ENCODE measurements at places on chromosomes 11 and 22.

DNA sequence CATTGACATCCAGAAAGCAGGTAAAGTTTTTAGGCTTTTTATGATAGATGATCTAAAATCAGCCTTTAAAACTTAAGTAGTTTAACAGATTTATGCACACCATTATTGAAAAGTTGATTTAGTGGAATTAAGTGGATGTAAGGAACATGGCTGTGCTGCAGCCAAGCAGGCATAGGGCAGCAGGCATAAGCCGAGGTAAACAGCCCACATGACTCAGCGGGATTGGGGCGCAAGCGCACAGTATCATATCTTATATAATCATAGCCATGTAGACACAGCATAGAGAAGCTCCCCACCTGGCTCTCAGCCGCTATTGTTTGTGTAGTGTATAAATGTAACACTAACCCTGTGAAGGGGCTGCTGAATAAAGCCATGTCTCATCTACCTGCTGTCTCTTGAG is 157.5 kb downstream of the WNT11 start:
- DNase-seq = no peak

DNA sequence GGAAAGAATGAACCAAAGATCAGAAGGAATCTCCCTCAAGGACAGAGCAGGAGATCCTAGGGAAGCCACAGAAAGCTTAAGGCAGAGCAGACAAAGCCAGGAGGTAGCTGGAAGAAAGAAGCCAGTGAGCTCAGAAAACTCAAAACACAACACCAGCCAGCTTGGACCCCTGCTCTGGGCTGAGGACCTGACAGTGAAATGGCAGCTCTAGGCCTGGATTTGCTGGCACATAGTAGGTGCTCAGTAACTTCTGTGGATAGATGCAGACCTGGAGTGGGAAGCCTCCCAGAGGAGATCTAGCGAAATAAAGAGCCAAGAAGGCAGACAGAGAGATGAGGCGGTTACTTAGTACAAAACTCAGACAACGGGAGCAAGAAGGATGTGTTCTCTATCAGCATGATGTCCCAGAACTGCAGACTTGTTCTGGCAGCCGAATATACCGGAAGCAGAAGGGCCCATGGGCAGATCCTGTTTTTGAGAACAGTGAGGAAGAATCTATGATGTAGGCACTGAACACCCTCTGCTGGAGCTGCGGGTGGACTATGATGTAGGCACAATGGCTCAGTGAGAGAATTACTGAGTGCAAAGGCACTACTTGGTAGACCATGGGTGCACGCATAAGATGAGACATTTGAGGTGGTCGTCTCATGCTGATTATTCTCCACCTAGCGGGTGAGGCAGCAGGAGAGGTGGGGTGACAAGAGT is 4.8 kb downstream of the ROBO4 start:
- no peak for DNase-seq

GRCh38 chr22:32710896-32711295 is 90.6 kb upstream of the TIMP3 start:
- DNase-seq = no peak

GRCh38 chr11:111939836-111940604 is 2.9 kb downstream of the DIXDC1 start:
- DNase-seq = no peak

DNA sequence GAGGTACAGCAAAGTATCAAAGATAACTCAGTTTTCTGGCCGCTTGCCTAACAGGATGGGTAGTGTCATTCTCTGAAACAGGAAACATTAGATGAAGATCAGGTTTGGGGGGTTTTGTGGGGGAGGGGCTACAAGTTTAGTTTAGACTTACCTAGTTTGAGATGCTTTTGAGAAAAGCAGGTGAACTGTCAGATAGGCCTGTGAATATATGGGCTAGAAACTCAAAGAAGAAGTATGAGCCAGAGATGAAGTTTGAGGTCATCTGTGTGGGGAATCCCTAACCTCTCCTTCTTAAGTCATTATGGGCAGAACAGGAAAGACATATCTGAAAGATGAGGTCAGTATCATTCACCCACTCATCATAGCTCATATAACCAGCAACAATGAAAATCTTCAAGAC is 11.9 kb downstream of the HOATZ start:
- DNase-seq = no peak

DNA sequence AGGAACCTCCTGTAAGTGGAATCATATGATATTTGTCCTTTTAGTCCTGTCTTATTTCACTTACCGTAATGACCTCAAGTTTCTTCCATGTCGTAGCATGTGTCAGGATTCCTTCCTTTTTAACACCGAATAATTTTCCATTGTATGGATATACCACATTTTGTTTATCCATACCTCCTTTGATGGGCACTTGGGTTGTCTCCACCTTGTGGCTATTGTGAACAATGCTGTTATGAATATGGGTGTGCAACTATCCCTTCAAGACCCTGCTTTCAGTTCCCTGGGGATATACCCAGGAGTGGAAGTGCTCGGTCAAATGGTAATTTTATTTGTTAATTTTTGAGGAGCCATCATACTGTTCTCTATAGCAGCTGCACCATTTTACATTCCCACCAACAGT is 244.9 kb upstream of the BLID start:
- no peak for DNase-seq

GRCh38 chr11:1805525-1805924 is 29.3 kb upstream of the SYT8 start:
- no peak for DNase-seq

GRCh38 chr11:9379041-9379440 is 5.4 kb upstream of the IPO7 start:
- DNase-seq = no peak

GRCh38 chr22:26197425-26197824 is 28.2 kb downstream of the SEZ6L start:
- no peak for DNase-seq

DNA sequence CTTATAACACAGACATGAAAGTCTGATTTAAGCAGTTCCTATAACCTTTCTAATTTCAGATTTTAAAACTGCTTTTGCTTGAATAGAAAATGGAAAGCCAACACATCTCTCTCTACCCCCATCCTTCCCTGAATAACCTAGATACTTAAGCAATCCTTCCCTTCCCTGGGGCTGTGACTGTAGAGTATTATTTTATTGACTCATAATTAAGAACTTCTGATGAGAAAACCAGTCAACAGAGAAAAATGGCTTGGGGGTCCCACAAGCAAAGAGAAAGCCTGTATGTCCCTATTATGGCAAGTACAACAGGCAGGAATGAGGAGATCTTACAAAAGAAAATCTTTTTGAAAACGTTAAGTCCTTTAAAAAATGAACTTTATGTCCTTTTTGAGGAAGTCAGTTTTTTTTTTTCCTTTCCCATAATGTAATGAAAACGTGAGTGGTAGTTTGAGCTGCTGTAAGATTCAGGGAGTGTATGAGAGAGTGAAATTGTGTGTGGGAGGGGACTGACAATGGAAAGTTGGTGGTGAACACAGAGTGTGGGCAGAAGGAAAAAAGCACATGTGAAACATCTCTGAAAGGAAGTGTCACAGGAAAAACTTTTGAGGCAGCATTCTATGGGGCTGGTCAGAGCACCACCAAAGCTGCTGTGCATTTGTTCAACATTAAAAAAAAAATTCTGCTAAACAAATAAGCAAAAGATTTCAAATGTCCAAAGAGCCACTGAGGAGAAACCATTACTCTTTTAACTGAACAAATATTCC is 154.6 kb downstream of the MAML2 start:
- DNase-seq = no peak

- DNase-seq = no peak
Observed at GRCh38 chr22:31329029-31329428, 17.1 kb downstream of the PATZ1 start.

- no peak for DNase-seq
Observed at GRCh38 chr11:2778630-2779498, 79.1 kb upstream of the KCNQ1OT1 start.

GRCh38 chr11:17851697-17852096 is 117.1 kb downstream of the KCNC1 start:
- DNase-seq = no peak

DNA sequence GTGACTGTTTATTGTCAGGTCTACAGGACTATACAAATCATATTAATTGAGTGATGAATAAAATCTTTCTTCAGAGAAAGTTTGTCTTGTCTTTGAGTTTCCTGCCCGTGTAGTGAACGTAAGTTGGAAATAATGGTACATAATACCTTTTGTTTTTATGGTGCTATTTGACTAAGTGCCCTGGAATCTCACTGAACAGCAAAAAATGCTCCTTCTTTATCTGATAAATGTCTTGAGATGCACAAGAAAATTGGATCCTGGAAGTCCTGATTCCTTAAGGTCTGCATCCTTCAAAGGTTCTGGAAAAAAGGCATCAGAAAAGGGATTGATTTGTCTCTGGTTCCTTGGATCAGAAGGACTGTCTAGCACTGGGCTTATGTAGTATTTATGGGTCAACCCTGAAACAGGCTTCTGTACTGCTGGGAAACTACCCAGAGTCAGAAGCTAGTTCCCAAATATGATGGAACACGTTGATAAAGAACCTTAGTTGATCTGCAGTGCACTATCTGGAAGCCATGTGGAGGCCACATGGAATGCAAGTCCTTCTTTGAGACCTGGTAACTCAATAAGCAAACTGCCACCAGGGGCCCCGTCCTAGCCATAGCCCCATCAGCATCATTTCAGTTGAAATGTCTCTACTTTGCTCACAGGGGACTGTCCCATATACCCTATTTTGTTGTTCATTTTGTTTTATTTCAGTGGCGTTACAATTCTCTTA is 100.6 kb upstream of the CD44 start:
- DNase-seq = no peak

DNA sequence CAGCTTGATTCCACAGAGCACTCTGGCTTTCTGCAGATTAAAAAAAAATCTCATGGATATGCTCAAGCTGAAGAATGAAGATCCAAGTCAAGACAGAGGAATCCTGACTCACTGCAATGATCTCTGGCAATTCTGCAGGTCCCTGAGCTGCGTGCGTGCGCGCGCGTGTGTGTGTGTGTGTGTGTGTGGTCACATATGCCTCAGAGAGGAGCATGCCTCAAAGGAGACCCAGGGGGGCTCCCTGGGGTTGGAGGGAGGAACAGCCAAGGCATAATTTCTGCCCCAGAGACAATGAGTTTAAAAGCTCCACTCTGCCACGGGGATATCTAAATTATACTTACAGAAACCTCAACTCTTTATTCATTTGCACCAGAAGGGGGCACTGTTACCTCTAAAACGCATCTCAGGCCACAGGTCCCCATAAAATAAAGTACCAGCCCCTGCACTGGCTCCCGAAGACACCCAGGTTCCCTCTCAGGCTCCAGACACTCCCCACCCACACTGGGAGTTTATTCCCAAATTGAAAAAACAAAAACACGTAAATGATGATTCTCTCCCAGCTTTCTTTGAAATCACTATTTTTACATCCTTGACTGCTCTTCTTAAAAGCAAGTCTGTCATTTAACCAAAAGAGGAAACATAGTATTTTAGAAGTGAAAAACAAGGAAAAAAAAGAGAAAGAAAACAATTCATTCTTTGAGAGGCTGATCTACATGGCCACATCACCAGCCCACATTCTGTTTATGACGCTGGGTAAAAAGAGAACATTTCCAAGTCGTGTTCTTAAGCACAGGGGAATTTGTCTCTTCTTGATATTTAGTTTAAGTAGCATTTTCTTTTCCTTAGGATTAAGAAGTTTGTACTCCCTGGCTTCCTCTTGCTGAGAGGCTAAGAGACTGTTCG is 401.0 kb downstream of the LARGE1 start:
- DNase-seq = no peak

DNA sequence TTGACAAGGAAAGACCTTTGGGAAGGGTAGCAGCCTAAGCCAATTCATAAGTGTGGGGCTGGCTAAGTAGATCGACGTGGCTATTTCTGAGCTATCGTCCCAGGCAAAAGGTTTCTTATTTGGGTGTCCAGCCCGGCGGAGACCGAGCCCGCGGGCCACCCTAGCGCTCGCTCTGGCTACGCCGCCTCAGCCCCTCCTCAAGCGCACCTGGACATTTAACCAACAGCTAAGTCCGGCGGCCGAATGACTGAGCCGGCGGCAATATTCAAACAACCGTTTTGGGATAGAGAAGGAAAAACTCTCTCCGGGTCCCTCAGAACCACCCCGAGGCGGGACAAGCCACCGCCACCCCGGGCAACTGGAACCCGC is 457 bp downstream of the RNF141 start:
- DNase-seq = no peak

- DNase-seq = no peak
Observed at GRCh38 chr22:42919199-42919598, 62.1 kb upstream of the ARFGAP3 start.

DNA sequence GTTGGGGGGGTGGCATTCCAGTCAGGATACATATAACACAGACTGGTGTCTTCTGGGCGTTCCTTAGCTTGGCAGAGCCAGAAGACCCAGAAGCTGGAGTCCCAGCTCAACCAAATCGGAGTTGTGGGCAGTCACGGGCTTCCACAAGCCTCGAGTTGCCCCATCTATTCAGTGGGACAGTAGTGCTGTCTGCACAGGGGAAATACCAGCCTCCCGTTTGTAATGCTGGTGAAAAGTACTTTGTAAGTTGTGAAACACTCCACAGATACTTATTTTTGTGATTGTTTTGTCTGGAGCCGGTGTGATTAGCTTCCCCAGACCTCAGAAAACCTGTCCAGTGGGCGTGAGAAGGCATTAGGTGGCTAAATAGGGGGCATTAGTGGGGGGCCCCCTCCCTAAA is 13.6 kb downstream of the DGKZ start:
- no peak for DNase-seq

DNA sequence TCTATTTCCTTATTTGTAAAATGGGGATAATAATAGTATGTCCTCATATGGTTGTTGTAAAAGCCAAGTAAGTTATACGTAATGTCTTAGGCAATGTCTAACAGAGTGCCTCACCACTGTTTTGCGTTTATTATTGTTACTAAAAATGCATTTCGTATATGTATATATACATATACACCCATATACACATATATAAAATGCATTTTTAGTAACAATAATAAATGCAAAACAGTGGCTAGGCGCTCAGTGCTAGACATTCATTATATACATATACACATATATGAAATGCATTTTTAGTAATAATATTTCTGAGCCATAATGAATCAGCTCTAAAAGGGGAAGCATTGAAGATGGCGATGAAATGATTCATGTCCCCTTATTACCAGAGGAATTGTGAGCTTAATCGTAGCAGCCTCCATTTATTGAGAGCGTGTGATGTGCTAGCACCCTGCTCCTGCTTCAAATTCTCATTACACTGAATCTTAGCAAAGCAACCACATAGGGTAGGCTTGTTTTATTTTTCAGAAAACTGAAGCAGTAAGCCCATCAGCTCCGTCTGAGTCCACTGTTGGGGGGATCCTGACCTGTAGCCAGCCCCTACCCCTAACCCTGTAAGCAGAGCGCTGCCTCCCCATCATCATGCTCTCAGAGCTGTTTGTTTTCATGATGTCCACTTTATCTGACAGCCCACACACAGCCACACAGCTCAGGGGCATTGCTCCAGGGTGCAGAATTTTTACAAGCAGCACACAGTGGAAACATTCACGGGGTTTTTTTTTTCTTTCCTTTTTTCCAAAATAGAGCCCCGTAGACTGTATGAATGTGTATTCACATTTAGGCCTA is 97.1 kb upstream of the NAV2 start:
- no peak for DNase-seq

Measured in activated T-cell treated with anti-CD3 and anti-CD28 coated beads for 1 hour (primary cell).